ENCODE measurements at places on chromosomes 12 and 14.

GRCh38 chr14:72383865-72384264 lies 451.6 kb downstream of the RGS6 start:
- DNase-seq, result no peak

- no peak for DNase-seq
These were observed 5.3 kb downstream of the LRP1-AS start for GRCh38 chr12:57142121-57142520.

DNA sequence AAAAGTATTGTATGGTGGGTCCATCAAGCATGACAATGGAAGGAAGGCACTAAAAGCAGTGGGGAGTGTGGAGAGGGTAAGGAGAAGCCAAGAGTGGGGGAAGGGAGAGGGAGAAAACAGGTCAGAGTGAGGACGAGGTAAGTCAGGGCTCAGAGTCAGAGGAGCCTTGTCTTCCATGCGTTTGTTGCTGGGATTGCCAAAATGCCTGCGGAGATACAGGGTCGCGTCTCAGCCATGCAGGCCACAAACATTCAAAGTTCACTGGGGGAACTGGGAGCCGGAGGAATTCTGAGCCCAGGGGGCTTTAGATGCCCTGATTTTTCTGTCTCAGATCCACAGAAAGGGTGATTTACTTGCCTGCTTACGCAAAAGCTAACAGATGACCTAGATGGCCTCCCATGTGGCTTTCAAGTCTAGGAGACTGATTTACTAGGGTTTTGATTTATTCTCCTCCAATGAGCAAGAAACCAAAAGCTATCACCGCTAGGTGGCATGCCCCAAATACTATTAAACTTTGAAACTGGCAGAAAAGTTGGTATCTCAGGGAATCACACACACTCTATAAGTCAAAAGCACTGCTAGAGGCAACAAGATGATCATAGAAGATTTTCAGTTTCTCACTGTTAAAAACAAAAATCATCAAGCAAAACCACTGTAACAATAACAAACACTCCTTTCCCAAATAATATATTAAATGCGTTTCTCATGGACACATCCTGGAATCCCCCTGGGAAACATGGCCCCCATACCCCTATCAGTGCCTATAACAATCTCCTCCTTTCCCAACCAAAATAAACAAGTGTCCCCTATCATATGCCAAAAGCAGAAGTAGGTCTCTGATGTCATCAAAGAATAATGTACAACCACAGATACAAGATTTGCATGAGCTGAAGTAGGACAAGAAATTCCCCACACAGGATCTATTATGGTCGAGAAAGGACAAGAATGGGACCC lies 26.6 kb upstream of the MDM1 start:
- DNase-seq, result peak; percentile 86

DNA sequence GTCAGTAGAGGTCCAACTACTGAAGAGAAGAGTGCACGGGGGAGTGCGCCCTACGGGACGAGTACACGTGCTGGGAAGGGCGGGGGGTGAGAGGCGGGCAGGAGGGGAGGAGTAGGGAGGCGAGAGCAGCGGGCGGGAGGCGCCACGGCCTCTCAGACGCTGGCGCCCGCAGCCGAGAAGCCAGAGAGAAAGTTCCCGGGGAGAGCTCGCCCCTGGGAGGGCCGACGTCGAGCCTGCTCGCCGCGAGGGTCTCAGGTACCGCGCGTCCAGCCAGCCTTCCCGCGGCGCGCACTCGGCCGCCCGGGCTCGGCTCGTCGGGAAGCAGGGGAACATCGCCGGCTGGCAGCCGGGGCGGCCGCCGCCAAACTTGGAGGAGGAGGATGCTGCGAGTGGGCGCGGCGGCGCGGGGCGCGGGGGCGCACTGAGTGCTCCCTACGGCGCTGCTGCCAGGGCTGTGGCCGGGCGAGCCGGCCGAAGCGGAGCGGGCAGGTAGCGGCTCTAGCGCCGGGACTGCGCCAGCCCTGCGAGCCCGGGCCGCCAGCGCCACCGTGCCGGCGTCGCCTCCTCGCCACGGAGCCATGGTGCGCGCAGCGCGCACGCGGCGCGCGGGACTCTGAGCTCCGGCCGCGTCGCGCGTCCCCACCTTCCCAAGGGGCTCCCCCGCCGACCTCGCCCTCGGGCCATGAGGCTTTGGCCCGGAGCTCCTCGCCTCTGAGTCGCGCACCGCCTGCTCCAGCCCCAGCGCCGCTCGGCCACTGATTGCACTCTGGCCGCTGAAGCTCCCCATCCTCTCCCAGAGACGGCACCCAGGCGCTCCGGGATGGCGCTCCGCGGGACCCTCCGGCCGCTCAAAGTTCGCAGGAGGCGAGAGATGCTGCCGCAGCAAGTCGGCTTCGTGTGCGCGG lies at the start of gene SLC24A4:
SLC24A4 (plus strand) TSS at position 155 of the 905 bp plus-strand sequence; CDS start at position 821, 666 bp downstream.
- DNase-seq, result no peak

DNA sequence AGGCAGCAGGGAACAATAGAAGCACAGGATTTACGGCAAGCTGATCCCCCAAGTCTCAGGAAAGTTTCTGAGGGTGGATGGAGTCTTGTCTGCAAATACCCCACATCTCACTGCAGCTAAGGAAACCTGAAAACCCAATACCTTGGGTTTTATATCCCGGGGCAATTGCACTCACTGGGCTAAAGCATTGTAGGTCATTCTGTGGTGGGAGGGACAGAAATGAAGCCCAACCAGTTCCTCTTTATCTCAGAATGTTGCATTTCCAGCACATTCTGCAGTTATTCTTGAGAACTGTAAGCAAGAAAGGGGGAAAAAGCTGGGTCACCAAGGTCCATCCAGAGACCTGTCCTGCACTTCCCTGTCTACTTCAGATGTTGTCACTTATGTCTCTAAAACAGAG lies 39.8 kb downstream of the C12orf42 start:
- DNase-seq, result no peak

DNA sequence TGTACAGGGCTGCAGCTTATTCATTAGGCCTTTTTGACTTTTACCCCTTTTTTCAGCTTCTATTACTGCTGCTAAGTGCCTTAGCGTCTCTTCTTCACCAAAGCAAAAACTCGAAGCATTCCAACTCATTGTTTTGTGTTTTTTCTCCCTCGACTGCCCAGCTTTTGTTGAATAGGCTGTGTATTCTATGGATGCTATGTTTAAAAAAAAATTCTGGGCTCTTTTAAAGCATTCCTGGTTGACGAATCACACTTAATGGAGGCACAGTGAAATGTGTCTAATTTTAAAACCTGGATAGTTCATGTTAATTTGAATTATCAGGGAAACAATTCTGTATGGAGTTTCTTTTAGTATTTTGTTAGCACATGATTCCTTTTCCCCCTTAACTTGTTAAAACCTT lies 29.7 kb downstream of the KTN1 start:
- DNase-seq, result no peak

DNA sequence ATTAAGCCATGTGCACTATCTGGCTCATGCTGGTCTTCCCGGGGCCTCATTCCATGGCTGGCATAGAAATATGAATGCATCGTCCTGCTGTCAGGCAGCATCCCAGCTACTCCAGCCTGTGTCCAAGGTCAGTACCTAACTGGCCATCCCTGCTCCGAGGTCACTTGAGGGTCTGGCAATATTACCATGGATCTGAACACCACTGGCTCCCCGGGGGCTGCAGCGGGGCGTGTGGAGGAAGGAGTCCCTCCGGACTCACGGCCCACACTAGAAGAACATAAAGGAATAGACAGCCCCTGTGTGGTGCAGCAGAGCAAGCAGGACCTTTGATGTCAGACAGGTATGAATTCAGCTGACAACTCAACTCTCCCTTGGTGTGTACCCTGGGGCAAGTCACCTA lies 19.2 kb downstream of the ESRRB start:
- no peak for DNase-seq

Measured in amniotic epithelial cell (primary cell).